Activated naive CD4-positive, alpha-beta T cell treated with anti-CD3 and anti-CD28 coated beads, Interleukin-2, amount 10 ng/mL, durations not matched to agents 7 days and 5 days (primary cell): ENCODE measurements at places on chromosomes 2 and 18.

DNA sequence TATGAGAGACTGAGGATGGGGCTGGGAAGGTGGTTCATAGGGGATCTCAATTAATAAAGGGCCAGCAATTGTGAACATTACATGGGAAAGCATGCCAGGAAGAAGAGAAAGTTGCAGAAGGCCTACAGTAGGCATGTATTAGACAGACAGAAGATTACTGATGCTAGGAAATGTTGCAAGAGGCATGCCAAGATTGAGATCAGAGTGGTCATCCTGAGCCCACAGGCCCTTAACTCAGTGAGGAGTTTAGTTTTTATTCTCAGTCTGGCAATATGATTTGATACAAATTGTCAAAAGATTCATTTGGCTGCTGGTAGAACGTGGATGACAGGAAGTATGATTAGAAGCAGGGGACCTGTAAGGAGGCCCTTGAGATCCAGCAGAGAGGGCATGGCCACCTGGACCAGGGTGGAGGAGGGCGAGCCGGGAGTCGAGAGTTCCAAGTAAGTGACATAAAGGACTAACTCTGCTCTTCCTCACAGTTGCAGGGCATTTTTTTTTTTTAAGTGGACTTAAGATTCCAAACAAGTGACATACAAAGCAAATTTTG lies 54.9 kb downstream of the EPHA4 start:
- DNase-seq, result no peak

DNA sequence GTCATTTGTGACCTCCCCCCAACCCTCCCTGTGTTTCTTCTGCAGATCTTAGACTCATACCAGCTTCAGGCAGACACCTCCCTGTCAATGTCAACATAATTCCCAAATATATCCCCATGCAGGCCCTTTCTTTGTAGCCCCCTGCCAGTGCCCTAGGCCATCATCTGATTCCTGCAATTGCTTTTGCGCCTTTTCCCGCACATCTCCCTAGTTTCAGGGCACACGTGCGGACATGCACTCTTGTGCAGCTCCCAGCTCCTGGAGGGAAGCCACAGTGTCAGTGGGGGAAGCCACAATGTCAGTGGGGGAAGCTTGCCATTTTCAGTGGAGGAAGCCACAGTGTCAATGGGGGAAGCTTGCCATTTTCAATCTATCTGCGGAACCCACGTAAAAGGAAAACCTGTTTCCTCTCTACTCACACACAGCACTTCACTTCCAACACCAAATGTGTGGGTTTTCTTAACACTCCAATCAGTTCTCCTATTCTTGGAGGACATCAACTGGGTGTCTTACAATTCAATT lies 256.4 kb downstream of the ACKR3 start:
- DNase-seq, result no peak

DNA sequence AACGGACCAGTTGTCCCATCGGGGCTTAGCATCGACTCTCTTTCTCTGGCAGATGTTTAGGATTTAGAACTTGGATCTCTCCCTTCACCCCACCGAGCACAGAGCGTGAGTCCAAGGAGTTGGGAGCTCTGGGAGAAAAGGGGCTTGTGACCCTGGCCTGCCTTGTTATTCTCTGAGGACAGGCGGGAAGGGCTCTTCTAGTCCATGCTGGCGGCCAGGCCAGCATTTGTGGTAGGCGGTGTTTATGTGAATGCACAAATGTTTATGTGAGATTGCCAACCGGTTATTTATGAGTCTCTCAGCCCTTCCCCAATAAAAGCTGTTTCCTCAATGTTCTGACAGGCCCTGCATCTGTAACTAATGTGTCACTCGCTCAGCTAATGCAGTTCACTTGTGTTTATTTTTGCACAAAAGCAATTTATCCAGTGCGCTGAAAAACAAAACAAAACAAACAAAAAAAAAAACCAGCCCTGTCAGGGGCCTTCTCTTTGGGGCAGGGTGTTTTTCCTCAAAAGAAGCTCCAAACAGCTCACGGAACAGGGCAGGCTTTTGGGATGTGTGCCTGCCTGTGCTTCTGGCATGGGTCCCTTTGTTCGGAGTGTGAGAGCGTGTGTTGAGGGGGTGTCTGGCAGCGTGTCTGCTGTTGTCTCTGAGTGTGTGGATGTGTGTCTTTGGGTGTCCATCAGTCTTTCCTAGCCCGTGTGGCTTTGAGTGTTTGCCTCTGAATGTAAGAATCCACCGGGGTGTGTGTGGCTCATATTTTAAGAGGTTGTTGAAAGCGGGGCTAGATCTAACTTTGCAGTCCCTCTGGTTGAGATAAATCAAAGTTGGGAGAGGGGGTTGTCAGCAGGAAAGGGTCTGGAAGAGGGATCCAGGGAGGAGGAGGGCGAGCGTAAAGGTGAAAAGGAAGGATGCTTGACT lies 52.8 kb upstream of the HAAO start:
- DNase-seq, result no peak

GRCh38 chr2:62014102-62014501 lies 108.6 kb downstream of the COMMD1 start:
- DNase-seq, result no peak

- DNase-seq, result no peak
Measured at GRCh38 chr2:123912171-123912570, 112.9 kb upstream of the CNTNAP5 start.

DNA sequence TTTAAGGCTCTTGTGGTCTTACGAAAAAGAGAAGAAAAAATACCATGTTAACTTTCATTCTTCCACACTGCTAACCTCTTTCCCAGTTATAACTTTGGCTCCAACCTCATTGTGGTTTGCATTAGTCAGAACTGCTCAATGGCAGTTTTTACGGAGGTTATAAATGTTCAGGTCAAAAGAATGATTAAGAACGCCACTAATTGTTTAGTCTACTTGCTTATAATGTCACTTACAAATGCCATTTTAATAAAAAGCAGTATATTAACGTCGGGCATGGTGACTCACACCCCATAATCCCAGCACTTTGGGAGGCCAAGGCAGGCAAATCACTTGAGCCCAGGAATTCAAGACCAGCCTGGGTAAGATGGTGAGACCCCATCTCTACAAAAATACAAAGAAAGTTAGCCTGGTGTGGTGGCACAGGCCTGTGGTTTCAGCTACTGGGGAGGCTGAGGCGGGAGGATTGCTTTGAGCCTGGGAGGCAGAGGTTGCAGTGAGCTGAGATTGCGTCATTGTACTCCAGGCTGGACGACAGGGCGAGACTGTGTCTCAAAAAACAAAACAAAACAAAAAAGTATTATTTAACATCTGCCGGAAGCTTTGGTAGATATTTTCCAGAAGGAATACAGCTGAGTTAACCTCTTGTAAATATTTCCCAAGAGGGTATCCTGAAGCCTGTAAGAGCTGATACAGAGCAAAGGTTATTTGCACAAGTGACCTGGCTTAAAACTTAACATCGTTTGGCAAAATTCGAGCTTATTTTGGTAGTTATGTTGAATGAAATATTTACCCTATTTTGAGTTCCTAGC lies 5.1 kb downstream of the AGPS start:
- DNase-seq, result no peak

DNA sequence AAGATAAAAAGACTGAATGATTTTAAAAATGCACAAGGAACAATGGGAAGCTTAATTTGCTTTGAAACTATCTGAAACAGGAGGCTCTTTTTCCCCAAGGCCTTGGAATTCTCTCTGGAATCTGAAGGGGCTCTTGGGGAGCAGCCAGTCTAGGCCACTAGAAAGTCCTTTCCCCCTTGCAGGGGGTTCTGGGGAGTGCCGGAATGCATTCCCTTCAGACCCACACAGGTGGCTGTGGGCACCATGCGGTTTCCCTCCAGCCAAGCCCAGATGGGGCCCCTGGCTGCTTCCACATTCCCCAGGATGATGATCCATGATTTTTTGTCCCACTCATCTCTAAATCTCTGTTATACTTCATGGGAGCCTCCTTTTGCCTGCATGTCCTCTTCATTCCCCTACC lies 10.7 kb downstream of the GPR45 start:
- no peak for DNase-seq

DNA sequence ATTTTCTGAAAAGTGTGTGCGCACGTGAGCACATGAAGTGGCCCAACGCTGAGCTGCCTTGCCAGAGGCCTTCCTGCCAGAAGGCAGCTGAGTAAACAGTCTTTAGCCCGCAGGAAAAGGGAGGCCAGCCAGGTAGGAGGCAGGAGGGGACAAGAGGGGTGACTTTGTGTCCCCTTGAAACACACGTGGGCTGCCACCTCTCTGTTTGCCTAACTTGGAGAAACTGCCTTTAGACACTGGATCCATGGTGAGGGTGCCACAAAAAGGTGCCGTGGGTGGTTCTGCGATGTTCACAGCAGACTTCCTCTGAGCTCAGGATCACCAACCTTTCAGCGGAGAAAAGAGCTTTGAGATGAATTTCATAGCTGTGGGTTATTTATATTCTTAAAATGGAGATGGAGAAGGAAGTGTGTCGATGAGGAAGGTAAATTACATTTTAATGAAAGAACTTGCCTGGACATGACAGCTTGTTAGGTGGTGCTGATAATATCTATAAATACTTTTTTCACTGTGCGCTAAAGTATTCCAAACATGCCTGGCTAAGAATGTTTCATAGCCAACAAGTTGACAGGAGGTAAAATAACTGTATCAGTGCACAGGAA lies 36.6 kb upstream of the ASB1 start:
- no peak for DNase-seq

DNA sequence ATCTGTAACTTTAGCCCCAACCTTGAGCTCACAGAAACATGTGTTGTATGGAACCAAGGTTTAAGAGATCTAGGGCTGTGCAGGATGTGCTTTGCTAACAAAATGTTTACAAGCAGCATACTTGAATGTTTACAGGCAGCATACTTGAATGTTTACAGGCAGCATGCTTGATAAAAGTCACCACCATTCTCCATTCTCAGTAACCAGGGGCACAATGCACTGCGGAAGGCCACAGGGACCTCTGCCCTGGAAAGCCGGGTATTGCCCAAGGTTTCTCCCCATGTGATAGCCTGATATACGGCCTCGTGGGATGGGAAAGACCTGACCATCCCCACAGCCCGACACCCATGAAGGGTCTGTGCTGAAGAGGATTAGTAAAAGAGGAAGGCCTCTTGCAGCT lies 52.4 kb downstream of the LONRF2 start:
- peak; percentile 3 for DNase-seq
